ENCODE measurements at places on chromosomes 11 and 22. TPM values are rescaled to one million over a fixed set of nuclear protein-coding genes. Genes with fewer than 3 reads are reported as not detected.

The MFRP gene
- not detected for total RNA-seq

DNA sequence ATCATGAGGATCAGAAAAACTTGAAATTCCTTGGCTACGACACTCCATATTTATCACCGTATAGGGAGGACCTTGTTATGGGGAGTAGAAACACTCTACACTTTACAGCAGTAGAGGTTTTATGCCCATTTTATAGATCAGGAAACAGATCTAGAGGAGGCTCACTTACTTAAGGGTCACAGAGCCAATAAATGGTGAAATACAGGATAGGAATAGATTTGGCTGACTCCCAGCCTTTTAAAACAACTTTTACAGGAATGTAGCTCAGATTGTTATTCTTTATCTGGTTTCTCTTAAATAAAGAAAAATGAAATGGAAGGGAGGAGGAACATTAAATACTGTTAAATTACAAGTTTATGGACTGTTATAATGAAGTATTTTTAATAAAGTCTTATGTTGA, 14.8 kb downstream of the FBXO7 start:
- H3K4me3 ChIP-seq = no peak overlapping the region
- no peak overlapping the region for H3K27ac ChIP-seq
- peaks cover 55% of the 10 kb centered on the region for H3K36me3 ChIP-seq
- H3K27me3 ChIP-seq = no peaks in the 10 kb centered on the region
- DNase-seq = no peak

GRCh38 chr22:29079218-29079901, 6.5 kb downstream of the KREMEN1 start:
- H3K27ac ChIP-seq = no peak overlapping the region
- peak; percentile 10 for DNase-seq
- H3K4me3 ChIP-seq = no peak overlapping the region
- peaks cover 12% of the 10 kb centered on the region for H3K27me3 ChIP-seq
- H3K36me3 ChIP-seq = no peaks in the 10 kb centered on the region

GRCh38 chr11:9823887-9824385, 160.1 kb downstream of the SWAP70 start:
- no peak overlapping the region for H3K4me3 ChIP-seq
- no peaks in the 10 kb centered on the region for H3K4me1 ChIP-seq
- H3K36me3 ChIP-seq = no peaks in the 10 kb centered on the region
- H3K27me3 ChIP-seq = no peaks in the 10 kb centered on the region

The OR51B5 gene
- not detected for total RNA-seq

- H3K4me1 ChIP-seq = no peaks in the 10 kb centered on the region
- no peaks in the 10 kb centered on the region for H3K27me3 ChIP-seq
- H3K27ac ChIP-seq = no peak overlapping the region
- H3K36me3 ChIP-seq = no peaks in the 10 kb centered on the region
- H3K4me3 ChIP-seq = no peak overlapping the region
These were observed 223.7 kb upstream of the KIRREL3 start for GRCh38 chr11:127224276-127224675.

The TMEM151A gene
- not detected for total RNA-seq

GRCh38 chr11:134512061-134512460, 100.0 kb upstream of the B3GAT1 start:
- no peaks in the 10 kb centered on the region for H3K4me1 ChIP-seq
- H3K27me3 ChIP-seq = no peaks in the 10 kb centered on the region
- no peak overlapping the region for H3K27ac ChIP-seq

- no peaks in the 10 kb centered on the region for H3K36me3 ChIP-seq
- H3K27me3 ChIP-seq = no peaks in the 10 kb centered on the region
- H3K27ac ChIP-seq = no peak overlapping the region
- no peaks in the 10 kb centered on the region for H3K4me1 ChIP-seq
These were observed 125.3 kb downstream of the APOL5 start for GRCh38 chr22:35842954-35843353.
